Esophagus mucosa (tissue), 1 donor: ENCODE measurements at places on chromosomes 1 and 21.

- ATAC-seq = peak; percentile 61
Measured at GRCh38 chr1:167601442-167602383, 28.3 kb upstream of the RCSD1 start.

DNA sequence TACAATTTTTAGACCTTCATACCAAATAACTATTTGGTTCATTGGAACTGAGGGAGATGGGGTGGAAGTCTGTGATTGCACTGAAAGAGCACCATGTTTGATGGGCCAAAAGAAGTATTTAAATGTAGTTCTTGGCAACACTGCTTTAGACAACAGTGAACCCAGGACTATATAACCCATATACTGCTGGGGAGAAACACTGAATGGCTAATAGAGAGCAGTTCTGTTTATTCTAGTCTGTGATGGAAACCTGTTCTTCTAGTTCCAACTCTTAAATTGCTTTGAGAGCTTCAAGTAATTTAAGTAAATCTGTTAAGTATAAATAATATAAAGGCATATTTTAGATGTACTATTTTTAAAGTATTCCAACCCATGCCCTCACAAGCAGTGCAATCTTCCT, 96.3 kb downstream of the NIBAN1 start:
- ATAC-seq = no peak

GRCh38 chr1:2803086-2803930, 1.8 kb upstream of the TTC34 start:
- ATAC-seq = no peak

DNA sequence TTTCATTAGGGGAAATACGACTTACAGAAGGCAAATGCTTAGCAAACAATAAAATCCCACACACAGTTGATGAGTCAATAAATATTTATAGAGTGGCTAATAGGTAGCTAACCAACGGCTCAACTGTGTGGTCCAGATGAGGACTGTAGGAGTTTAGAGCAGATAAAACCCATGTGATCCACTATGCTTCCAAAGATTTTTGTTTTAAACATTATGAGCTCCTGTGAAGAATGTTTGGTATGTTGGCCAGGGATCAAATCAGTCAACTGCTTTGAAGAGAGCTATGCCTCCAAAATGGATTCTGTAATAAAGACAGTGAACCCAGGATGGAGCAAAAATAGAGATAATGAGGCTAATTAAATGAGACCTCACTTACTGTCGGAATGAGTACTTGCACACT, 72.3 kb upstream of the COL11A1 start:
- no peak for ATAC-seq

DNA sequence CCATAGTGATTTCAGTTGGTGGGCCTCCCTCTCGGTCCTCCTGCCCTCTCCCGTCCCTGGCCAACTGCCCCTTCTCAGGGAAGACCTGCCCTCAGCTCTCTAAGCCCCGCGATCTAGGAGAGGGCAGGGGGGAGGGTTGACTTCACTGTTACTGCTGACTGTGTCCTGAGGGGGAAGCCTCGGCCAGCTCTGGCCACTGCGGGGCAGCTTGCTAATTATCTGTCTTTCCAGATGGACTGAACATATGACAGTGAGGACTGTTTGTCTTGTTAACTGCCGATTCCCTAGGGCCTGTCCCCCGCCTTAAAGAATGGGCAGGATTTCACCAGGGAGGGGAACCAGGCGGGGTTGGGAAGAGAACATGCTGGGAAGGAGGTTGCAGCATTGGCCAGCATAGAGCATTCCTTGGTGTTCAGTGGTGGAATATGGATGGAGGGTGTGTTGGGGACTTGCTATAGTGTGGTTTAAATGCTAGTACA, 22.9 kb downstream of the NIPAL3 start:
- ATAC-seq = no peak

DNA sequence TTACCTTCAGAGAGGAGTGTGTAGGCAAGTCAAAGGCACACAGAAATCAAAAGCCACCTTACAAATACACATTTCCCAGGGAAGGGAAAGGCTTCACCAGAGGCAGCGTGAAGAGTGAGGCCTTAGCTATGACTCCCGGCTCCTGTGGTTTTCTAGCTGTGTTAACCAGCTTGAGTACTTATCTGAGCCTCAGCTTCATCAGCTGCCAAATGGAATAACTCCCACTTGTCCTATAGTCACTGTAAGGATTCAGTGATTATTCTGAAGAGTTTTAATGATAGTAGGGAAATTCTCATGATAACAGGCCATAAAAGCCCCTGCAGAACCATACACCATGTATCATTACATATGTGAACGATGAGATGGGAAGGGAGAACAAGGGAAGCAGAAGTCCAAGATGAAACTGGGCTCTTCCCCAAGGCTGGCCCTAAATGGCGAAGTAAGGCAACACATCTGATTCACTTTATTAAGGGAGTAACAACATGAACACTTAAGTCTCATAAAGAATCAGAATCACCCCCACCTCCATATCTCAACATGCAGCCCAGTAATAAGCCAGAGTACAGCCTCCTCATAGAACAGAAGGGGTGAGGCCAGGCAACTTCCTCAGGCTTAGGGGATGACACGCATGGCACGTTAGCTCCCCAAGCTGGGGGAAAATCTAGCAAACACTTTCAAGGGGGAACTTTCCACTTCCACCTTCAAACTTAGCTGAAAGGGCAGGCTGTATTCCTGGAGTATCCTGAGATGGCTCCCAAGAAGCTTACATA, 63.7 kb downstream of the SLC66A1 start:
- no peak for ATAC-seq

DNA sequence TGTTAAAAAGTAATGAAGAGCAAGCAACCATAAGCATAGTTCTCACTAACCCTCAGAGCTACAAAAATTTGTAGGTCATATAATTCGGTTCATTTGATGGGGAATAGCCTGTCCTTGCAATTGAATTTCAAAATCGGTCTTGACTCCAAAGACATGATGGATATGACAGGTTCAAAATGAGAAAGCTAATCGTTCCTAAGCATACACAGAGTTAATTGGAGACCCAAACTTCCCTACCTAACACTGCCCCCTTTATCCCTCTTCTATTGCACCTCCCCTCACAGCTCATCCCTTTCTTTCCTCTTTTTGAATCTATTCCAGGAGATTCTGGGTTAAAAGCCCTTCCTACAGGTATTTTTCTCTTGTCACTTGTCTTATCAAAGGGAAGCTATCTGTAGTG, 390.0 kb upstream of the PTBP2 start:
- ATAC-seq = no peak

GRCh38 chr1:201468844-201469644, at the start of gene PHLDA3:
Gene PHLDA3 (minus strand): TSS chr1:201469188. CDS start chr1:201468786, 402 bp downstream.
- peak; percentile 82 for ATAC-seq
